ENCODE measurements at places on chromosomes 13 and 19.

DNA sequence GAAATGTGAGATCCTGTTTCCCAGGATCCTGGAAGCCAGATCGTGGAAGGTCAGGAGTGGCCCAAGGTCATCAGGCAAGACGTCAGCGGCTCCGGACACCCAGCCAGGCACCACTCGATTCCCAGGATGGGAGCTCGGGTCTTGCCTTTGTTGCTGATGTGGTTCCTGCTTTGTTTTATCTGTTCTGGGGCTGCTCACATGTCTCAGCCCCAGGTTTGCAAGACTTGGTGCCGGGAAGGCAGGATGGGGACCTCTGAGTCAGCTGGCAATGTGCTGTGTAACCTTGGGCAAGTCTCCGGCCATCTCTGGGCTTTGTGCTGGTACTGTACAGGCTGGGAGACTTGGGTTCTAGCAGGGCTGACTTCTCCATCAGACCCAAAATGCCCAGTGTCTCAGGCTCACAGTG, 1.4 kb upstream of the FCHO1 start:
- DNase-seq = no peak

- DNase-seq = no peak
Observed at GRCh38 chr13:99015606-99016490, 38.0 kb upstream of the DOCK9 start.

- no peak for DNase-seq
Observed at GRCh38 chr13:94864474-94864873, 152.1 kb upstream of the SOX21 start.

- no peak for DNase-seq
Observed at GRCh38 chr13:85216576-85216975, 582.6 kb downstream of the SLITRK6 start.

DNA sequence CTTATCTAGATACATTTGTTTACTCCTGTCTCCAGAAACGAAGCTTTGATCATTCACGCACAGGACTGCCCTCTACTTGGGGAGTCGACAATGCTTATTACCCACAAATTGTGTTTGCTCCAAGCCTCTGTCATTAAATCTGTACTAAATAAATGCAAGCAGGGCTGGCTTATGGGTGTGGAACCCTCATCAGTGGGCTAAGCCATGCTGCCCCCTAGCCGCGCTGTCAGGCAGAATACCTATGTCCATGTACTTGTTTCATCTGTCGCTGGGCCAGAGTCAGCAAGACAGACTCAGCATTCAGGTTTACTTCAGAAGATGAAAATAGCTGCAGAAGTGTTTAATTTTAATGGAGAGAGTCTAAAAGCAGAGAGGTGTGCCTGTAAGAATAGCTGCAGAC, 110.0 kb upstream of the PRR20A start:
- DNase-seq = no peak

DNA sequence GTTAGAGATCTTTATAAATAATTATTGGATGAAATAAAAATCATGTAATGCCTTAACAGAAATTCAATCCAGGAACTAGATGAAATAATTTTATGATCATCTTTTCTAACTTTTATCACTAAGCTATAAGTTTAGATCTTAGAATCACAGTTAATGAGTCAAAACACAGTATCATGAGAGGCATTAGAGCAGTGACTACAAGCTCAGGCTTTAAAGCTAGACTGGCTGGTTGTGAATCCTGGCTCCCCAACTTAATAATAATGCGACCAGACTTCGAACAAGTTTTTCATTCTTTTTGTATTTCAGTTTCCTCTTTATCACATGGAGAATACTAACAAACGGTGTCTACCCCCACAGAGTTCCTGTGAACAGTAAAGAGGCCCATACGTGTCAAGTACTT, 108.6 kb downstream of the MYCBP2 start:
- no peak for DNase-seq

GRCh38 chr13:108407495-108407894, 138.0 kb downstream of the TNFSF13B start:
- no peak for DNase-seq

GRCh38 chr13:38617936-38618335, 68.9 kb upstream of the FREM2 start:
- no peak for DNase-seq

- DNase-seq = no peak
Observed at GRCh38 chr13:36146511-36147269, 15.5 kb upstream of the DCLK1 start.

DNA sequence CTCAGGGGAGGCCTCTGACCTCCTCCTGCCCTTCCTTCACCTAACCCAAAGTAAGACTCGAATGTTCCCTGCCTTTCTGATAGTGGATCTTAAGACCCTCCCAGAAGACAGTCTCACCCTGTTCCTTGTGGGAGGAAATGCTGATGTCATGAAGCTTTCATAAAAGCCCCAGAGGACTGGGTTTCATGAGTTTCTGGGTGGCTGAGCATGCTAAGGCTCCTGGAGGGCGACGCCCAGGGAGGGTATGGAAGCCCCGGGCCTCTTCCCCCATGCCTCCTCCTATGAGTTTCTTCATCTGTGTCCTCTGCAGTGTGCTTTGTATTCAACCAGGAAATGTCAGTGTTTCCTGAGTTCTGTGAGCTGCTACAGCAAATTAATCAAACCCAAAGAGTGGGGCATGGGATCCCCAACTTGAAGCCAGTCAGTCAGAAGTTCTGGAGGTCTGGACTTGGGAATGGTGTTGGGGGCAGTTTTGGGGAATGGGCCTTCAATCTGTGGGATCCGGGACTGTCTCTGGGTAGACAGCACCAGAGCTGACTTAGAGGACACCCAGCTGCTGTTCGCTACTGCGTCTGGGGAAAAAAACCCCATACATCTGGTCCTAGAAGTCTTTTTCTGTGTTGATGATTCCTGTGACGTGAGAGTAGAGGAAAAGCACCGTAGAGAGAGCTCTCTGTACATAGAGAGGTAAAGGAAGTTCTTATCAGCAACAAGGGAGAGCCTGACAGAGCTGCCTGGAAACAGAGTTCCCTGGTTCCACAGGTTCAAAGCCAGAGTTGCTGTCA, 2.0 kb upstream of the LILRB2 start:
- no peak for DNase-seq

DNA sequence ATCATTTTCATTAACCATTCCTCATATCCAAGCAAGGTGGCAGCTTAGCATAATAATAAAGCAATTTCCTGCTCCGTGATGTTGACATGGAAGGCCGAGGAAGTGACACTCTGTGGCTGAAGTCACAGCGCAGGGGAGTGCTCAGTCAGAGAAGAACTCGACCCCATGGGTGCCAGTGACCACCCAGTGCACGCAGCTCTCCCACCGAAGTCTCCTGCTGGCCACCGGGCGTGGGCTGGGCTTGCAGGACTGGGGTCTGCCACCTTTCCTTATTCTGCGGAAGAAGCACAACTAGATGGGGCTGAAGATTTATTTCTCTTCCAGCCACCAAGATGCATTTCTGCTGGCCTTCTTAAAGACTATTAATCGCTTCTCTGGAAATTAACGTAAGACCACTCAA, 132.1 kb upstream of the SPACA7 start:
- DNase-seq = no peak

- DNase-seq = no peak
Observed at GRCh38 chr13:49256841-49257240, 9.1 kb downstream of the CDADC1 start.

DNA sequence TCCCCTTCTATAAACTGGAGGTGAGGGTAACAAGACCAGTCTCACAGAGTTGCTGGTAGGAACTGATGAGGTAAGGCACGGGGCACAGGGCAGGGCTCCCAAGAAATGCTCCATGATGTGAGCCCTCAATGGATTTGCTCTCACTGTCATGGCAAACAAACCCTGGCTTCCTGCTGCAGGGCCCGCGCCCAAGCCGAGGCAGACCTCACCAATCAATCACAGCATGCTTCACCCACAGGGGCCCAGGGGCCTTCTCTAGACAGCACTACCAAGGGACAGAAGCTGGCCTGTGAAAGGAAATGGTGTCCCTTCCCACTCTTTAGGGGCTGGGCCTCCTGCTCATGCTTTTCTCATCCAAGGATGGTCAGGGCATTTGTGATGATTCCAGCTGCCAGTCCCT, 25.9 kb upstream of the PLA2G4C start:
- DNase-seq = no peak

- DNase-seq = peak; percentile 62
Observed at GRCh38 chr19:45863840-45864628, at the start of gene FOXA3. FOXA3 (plus strand) TSS chr19:45864326; CDS start chr19:45864457, 131 bp downstream.
